ENCODE measurements at places on chromosomes 1 and 21. TPM values are rescaled to one million over a fixed set of nuclear protein-coding genes. Genes with fewer than 3 reads are reported as not detected.

GRCh38 chr1:205500240-205501233 is 3.9 kb upstream of the CDK18 start:
- DNase-seq = no peak

GRCh38 chr21:41683815-41684214 is 83.0 kb downstream of the RIPK4 start:
- DNase-seq = no peak

The OR10J1 gene
- not detected for total RNA-seq

DNA sequence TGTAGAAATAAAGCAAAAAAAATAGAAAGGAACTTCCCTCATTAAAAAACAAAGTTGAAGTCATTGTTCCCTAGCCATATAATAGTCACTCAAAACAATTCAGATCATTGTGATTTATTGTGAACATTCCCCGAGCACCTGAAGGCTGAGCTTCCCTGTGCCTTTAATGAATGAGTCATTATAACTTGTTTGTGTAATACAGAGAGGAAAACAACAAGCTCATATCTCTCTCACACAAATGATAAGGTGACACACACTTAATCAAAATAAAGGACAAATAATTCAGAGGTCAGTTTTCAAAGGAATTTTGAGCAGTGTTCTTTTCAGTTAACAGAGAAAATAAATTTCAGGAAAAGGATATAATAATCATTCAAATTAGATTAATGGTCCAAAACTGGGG is 326.2 kb downstream of the DUSP10 start:
- no peak for DNase-seq

The OR6K3 gene
- not detected for total RNA-seq

The DAB1 gene
- total RNA-seq = 8.7 TPM

The PARS2 gene
- total RNA-seq = 3.7 TPM

- no peak for DNase-seq
These were observed 134.9 kb upstream of the GRIK3 start for GRCh38 chr1:37169241-37169640.

The RPE65 gene
- not detected for total RNA-seq

The TMEM200B gene
- 3.6 TPM for total RNA-seq

- DNase-seq = no peak
These were observed 43.8 kb upstream of the MARK1 start for GRCh38 chr1:220484135-220484534.

DNA sequence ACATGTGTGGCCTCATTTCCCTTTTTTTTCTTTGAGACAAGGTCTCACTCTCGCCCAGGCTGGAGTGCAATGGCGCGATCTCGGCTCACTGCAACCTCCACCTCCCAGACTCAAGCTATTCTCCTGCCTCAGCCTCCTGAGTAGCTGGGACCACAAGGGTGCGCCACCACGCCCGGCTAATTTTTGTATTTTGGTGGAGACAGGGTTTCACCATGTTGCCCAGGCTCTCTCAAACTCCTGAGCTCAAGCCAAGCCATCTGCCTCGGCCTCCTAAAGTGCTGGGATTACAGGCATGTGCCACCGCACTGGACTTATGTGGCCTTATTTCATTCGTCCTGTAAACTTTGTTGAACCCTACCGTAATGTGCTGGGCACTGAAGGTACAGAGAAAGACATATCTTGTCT is 569 bp upstream of the WARS2 start:
- no peak for DNase-seq

DNA sequence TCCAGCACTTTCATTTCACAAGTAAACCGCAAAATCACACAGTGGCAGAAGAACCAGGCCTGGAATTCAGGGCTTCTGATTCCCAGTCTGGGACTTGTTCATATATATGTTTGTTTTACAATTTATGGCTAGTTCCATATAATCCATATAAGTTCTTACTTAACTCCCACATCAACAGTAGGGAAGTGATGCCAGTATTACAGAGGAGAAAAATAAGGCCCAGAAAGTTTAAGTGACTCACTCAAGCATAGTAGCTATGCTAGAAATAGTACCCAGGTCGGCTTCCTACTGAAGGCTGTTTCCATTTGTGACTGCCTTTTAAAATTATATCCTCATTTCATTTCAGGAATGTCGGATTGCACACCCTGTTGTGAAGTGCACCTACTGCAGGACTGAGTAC is 1.4 kb downstream of the FAM76A start:
- no peak for DNase-seq

DNA sequence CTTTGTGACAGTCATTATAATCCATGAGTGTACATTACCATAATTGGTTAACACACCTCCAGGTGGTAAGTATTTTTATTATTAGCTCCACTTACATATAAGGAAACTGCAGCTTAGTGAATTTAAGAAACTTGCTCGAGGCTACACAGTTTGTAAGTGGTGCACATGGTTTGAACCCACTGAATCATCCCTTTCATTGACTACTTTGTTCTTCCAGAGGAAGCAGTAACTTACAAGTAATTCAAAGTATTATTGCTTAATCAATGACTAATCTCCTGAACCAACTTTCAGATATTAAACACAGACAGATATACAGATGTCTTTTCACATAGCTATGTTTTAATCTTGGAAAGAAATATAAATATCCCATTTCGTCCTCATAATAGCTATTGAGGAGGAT is 18.7 kb upstream of the CLDN8 start:
- no peak for DNase-seq

The DNM3 gene
- 2.2 TPM for total RNA-seq

The RGS4 gene
- total RNA-seq = 4.5 TPM

The CR1L gene
- total RNA-seq = not detected

The C2CD4D gene
- not detected for total RNA-seq

The FAM72A gene
- total RNA-seq = 1.4 TPM

DNA sequence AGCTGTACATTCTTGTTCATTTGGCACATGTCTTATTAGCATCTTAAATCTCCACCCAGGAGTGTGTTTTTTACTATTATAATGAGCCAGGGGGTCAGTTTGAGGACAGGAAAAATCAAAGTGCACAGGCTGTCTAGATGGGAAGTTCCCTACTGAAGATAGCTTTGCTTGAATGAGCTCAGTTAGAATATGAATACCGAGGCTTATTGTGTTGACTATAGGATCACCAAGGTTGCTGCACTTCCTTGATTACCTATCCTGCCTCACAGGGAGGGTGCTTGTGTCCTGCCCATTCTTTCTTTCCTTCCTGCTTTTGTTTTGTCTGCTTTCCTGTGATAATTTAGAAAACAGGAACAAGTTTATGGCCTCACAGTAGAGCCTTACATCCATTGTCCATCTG is 16.3 kb downstream of the PHGDH start:
- DNase-seq = no peak

- DNase-seq = no peak
These were observed 529.3 kb downstream of the MATN1 start for GRCh38 chr1:30194046-30194619.

The JAM2 gene
- 26.2 TPM for total RNA-seq

The ALPL gene
- 11.3 TPM for total RNA-seq

DNA sequence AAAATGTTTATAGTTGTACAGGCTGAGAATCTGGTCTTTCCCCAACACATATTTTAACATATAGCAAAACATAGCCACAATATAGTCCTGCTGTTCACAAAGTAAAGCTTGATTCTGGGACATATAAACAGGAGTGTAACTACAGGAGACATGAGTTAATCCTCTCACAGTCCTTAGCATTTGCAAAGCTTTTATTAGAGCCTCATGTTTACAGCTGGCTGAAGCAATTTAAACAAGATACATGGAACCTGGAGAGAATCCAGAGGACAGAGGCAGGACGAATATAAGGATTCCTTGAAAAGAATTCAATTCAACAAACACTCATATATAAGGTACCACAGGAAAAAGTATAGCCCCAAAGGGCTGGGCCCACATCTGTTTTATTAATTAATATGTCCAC is 163.4 kb downstream of the ADGRL4 start:
- DNase-seq = no peak

The UMODL1 gene
- total RNA-seq = not detected

- no peak for DNase-seq
These were observed 27.9 kb downstream of the S1PR1 start for GRCh38 chr1:101264697-101265096.

The TTC39A gene
- 15.7 TPM for total RNA-seq

- peak; percentile 87 for DNase-seq
These were observed 31.1 kb upstream of the ARHGEF16 start for GRCh38 chr1:3423245-3423829.

GRCh38 chr1:236608930-236609726 is 4.8 kb upstream of the HEATR1 start:
- peak; percentile 76 for DNase-seq

DNA sequence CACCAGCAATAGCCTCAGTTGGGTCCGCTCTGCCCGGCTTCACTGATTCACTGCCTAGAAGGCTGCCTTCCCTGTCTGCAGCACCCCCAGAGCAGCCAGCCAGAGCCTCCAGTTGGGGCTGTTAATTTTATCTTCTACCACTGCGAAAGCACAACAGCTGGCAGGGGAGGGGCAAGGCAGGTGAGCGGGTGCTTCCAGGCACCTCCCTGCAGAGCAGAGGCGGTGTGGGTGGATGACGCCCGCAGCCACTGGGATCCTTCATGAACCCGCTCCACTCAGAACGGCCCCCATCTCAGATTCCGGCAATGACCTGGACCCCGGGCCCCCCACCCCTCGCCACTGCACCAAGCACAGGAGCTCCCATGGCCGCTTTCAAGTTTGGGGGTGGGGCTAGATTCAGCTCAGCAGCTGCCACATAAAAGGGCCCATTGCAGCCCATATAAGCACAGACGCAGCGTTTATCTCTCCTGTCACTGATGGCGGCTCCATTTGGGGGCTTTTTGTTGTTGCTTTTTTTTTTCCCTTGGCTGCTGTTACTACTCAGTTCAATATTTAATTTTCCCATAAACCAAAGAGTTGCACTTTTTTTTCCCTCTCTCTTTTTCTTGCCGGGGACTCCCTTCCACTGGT is 128.0 kb upstream of the KLHDC7A start:
- DNase-seq = no peak

GRCh38 chr1:219239518-219239917 is 65.8 kb downstream of the LYPLAL1 start:
- DNase-seq = no peak

DNA sequence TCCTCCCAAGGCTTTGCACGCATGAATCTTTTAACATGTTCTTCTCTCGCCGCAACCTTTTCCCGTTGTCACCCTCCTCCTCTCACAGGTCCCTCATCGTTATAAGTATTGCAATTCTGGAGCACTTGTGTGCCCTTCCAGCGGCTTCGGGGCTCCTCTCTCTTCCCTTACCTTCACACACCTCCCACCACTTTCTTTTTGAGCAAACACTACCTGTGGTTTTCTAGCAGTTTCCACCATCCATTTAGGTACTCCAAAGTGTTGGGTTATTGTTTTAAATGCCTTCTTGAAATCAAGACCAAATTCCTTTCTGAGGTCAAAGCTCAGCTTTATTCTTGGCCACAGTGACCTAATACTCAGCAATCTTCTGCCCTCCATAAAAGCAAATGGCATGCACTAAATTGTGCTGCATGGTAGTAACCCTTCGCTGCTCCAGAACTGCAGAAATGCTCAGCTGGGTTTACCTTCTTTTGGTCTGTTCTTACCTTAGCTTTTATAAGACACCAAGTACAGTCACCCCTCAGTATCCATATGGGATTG is 472.4 kb downstream of the SETD4 start:
- DNase-seq = no peak

Measured in right cardiac atrium (tissue), 5 donors.